Activated T-helper 1 cell treated with Interleukin-2 at 50 U/mL for 16 hours (primary cell): ENCODE measurements at places on chromosomes 2 and 18.

- DNase-seq = no peak
Measured at GRCh38 chr2:18626256-18626668, 36.9 kb upstream of the NT5C1B start.

- no peak for DNase-seq
Measured at GRCh38 chr2:69298261-69298660, 88.8 kb downstream of the GFPT1 start.

- DNase-seq = no peak
Measured at GRCh38 chr2:112033600-112033999, 21.5 kb upstream of the TMEM87B start.

GRCh38 chr2:126835831-126836230 lies 62.9 kb upstream of the TEX51 start:
- no peak for DNase-seq

DNA sequence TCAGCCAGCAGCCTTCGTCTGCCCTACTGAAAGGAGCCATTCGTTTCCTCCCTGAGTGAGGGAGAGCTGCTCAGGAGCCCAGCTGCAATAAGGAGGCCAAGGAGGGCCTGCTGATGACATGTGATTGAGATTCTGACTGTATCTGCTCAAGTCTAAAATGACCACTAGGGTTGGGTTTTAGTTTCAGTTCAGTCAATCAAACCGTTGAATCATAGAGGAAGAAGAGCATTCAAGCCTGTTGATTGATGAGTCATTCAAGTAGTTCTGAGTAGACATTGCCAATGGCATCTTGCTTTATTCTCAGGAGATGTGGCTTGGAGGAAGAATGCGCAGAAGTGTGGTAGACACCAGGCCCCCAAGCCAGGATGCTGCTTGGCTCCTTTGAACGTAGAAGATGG lies 19.9 kb upstream of the BCL2L11 start:
- DNase-seq = no peak

GRCh38 chr18:634551-635045 lies 22.9 kb upstream of the TYMS start:
- no peak for DNase-seq

DNA sequence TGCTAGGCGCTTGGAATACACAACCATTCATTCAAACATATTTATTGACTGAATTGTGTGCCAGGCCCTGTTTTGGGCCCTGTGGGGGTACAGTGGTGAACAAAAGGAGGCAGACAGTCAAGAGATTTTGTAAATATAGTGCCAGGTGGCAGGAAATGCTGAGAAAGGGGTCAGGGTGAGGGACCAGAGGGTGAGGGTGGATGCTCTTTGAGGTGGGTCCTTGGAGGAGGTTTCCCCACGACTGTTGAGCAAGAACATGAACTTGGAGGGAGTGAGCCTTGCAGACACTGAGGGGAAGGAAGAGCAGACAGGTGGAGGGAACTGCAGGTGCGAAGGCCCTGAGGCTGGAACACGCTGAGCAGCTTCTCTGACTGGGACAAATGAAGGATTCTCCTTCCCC lies 40.7 kb downstream of the ODC1 start:
- DNase-seq = no peak

GRCh38 chr2:105390454-105390853 lies 8.4 kb downstream of the FHL2 start:
- no peak for DNase-seq

DNA sequence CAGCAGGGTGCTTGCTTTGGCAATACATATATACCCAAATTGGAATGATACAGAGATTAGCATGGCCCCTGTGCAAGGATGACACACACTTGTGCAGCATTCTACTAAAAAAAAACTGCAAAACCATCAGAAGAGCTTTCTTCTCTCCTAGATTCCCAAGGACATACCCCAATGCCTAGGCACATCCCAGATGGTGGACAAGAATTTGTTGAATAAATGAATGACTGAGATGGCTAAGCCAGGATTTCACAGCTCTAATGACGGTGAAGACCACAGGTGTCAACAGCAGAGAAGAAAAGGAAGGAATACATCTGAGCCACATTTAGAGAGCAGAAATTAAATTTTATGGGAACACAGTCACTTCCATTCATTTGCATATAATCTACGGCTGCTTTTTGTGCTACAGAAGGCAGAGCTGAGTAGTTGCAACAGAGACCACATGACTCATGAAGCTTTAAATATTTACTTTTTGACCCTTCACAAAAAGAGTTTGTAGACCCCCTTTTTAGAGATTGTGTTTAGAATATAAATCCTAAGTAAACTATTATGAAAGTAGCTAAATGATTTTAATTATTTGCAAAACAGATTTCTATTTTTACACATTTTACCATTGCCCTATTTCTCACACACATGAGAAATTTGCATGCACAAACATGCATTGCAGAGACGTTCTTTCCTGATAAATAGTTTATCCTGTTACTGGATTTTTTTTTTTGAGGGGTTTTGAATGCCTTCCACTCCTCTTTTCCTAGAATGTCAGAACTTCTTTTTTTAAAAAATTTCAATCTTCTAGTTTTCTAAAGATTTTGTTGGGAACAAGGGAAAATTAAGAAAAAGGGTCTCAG lies 119.0 kb downstream of the PMAIP1 start:
- no peak for DNase-seq

DNA sequence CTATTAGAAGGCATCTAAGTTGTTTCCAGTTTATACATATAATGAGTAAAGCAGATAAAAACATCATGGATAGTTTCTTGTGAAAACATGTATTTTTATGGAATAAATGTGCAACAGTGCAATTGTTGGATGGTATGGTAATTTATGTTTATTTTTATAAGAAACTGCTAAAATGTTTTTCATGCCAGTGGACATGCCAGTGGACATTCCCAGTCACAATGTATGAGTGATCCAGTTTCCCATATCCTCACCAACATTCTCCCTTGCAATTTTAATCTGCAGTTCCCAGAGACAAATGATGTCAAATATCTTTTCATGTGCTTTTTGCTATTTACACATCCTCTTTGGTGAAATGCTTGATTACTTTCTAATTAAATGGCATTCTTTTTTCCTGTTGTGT lies 818.6 kb downstream of the SUCLG1 start:
- DNase-seq = no peak

DNA sequence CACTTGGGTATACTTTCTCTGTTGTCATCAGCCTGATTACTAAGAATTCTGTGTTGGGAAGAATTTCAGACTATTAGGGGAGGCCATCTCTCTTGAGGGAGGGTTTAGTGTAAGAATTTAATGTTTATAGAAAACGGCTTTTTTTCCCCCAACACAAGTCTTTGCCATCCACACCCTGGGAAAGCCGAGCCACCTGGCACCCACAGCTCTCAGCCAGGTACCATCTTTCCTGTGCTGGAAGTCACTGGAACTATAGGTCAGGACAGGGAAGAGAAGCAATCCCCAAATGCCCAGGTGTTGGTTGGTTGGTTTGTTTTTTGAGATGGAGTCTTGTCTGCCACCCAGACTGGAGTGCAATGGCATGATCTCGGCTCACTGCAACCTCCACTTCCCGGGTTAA lies 155.1 kb downstream of the SMAD7 start:
- DNase-seq = no peak

- no peak for DNase-seq
Measured at GRCh38 chr2:1727101-1727771, 17.1 kb downstream of the PXDN start.

DNA sequence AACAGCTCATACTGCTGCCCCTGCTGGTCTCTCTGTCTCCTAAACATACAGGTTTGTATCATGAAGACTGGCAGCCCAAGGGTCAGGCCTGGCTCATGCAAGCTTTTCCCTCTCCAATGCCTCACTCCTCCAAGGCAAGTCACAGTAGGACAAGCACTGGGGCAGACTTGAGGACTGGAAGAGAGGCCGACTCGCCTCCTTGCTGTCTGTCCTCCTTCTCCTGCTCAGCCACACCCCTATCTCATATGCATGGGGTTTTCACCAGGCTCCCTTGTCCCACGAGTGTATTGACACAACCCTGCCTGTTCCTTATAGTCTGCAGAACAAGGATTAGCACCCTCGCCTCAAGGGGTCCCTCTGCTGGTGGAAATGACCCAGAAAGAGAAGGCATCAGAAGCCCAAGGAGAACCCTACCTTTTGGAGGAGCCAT lies 223.7 kb downstream of the SOX11 start:
- DNase-seq = no peak

GRCh38 chr2:240250985-240251847 lies 110.8 kb upstream of the OTOS start:
- DNase-seq = no peak

DNA sequence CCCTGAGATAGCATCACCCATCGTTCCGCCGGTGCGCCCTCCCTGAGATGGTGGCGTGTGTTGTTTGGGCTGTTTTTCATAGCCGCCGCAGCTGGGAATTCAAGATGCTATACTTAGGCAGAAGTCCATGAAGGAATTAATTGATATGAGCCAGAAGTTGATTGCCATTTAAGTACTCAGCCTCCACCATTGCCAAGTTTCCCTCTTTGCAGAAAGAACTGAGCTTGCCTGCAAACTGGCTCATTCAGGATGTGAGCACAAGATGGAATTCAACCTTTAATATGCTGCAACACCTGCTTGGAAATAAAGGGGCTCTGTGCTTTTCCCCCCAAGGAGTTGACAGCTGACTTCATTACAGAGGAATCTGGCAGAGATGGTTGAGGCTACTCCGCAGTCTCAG lies 295.5 kb downstream of the ZNF521 start:
- no peak for DNase-seq

GRCh38 chr2:118945881-118946280 lies 3.9 kb downstream of the MARCO start:
- no peak for DNase-seq

DNA sequence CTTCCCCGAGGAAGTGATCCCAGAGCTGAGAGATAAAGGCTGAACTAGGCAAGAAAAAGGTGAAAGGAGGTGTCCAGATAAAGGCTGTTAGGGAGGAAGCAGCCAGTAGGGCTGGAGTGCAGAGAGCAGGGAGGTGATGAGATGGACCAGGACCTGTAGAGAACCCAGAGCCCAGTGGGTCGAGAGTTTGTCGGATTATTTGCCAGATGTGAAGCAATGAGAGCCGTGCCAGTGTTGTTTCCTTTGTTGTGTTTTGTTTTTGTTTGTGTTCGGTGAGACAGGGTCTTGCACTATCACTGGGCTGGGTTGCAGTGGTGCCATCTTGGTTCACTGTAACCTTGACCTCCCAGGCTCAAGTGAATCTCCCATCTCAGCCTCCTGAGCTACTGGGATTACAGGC lies 111.3 kb downstream of the ACTR3 start:
- no peak for DNase-seq

DNA sequence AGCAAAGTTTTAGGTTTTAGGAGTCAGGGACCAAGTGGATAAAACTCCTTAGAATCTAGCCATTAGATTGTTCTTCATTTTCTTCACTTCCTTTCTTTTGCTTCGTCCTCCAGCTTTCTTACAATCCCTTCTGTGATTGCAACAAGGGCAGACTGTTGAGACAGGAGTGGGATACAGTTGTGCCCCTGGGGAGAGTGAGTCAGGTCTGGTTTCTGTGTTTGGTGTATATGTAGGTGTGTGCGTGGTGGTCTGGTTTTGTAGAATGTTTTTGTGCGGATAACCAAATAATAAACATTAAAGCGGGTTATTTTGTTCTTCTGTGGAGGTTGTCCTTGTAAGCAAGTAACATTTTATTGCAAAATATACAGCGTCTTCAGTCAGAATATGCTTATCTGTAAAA lies 7.3 kb downstream of the INSIG2 start:
- no peak for DNase-seq

GRCh38 chr2:225270861-225271260 lies 128.6 kb upstream of the NYAP2 start:
- no peak for DNase-seq
